Activated T-helper 1 cell treated with Interleukin-2 at 50 U/mL for 16 hours (primary cell): ENCODE measurements at places on chromosomes 6 and 20.

- no peak for DNase-seq
These were observed 4.9 kb downstream of the SSTR4 start for GRCh38 chr20:23039885-23040508.

GRCh38 chr6:157471077-157471686, 90.2 kb downstream of the ZDHHC14 start:
- DNase-seq, result no peak

GRCh38 chr20:63095718-63096654, 89.2 kb upstream of the BHLHE23 start:
- DNase-seq, result no peak

DNA sequence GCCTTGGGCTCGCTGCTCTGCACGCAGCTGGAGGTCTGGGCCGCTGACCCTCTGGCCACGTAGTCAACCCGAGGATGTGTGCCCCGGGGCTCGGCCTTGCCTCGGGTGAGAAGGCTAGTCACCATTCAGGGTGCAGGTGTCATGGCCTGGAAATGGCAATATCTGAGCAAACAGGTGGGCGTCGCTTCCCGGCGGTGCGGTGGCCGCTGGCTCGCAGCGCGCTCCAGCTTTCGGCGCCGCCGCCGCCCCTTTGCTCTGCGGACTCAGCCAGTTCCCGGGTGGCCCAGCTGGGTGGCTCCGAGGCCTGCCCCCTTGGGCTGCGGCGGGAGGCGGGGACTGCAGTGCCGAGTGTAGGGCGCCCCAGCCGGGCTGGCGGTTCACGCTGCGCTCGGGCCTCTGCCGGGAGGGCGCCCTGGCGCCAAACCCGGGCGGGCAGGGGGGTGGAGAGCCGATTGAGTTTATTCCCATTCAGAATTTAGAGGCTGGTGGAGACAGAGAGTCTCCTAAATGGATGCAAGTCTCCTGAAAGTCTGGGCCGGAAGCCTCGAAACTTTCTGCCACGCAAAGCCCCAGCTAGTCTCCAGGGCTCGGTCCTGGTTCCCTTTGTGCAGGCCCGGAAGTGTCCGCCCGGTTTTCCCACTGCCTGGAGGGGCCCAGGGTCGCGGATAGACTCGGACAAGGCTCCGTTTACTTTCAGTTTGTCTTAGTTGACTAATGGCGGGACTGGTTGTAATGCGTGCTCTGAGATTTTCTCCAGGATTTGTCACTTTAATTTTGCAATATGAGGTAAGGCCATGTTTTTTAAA, 11.3 kb upstream of the TFAP2A start:
- DNase-seq, result no peak

DNA sequence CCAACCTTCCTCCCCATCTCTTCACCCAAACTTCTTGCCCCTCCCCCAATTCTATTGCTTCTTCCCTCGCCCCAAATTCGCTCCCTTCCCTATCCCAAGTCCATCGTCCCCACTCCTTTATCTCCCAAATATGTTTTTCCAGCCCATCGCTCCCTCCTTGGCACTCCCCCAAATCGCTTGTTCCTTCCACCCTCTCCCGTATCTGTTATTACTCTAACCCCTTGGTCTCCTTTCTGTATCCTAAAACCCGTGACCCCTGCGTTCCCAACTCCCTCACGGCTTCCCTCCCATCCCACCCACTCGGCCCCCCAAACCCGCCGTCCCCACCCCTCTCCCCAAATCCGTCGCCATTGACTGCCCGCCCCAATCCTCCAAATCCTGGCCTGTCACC, 584 bp downstream of the MTCH1 start:
- no peak for DNase-seq

- no peak for DNase-seq
These were observed 188.7 kb upstream of the FBXL4 start for GRCh38 chr6:99136488-99136887.

- DNase-seq, result no peak
These were observed 35.5 kb upstream of the MAFB start for GRCh38 chr20:40724566-40724965.

- DNase-seq, result no peak
These were observed 32.5 kb downstream of the ADGRF1 start for GRCh38 chr6:47009583-47009982.

- DNase-seq, result no peak
These were observed 1323.0 kb upstream of the GJE1 start for GRCh38 chr6:140809694-140810101.

DNA sequence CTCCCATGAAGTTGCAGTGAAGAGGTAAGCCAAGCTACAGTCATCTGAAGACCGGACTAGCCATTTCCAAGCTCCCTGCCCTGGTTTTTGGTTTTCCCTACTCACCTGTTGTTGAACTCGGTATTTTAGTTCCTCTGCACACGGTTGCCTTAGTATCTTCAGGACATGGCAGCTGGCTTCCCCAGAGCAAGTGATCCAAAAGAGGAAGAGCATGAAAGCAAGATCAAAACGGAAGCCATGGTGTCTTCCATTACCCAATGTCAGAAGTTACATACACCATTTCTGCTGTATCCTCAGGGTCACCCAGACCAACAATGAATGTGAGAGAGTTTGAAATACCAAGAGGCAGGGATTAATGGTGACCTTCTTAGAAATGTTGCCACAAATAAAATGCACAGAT, 276.6 kb upstream of the CNR1 start:
- DNase-seq, result no peak

- DNase-seq, result no peak
These were observed 333.9 kb upstream of the IRAK1BP1 start for GRCh38 chr6:78533426-78533825.

DNA sequence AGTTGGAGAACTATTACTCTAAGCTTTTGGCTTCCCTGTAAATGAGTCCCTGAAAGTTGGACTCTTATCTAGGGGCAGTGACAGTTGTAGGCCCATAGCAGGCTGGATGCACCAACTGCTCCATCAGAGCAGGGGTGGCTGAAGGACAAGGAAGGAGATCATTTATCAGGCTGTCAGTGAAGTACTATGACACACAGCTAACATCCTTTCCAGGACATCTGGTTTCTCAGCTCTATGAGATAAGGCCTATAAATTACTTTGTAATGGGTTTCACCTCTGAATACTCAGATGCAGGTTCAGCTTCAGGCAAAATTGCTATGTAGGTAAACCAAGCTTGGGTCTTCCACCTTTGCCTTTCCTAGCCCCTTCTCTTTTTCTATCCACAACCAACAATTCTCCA, 468.5 kb downstream of the KIF16B start:
- no peak for DNase-seq

GRCh38 chr6:17907406-17908229, 79.8 kb downstream of the KIF13A start:
- no peak for DNase-seq

- DNase-seq, result no peak
These were observed 6.2 kb downstream of the CPXM1 start for GRCh38 chr20:2794202-2794748.

GRCh38 chr6:99614430-99615186, 8.0 kb downstream of the PRDM13 start:
- DNase-seq, result no peak

- DNase-seq, result no peak
These were observed 37.5 kb downstream of the SRC start for GRCh38 chr20:37383229-37383989.

DNA sequence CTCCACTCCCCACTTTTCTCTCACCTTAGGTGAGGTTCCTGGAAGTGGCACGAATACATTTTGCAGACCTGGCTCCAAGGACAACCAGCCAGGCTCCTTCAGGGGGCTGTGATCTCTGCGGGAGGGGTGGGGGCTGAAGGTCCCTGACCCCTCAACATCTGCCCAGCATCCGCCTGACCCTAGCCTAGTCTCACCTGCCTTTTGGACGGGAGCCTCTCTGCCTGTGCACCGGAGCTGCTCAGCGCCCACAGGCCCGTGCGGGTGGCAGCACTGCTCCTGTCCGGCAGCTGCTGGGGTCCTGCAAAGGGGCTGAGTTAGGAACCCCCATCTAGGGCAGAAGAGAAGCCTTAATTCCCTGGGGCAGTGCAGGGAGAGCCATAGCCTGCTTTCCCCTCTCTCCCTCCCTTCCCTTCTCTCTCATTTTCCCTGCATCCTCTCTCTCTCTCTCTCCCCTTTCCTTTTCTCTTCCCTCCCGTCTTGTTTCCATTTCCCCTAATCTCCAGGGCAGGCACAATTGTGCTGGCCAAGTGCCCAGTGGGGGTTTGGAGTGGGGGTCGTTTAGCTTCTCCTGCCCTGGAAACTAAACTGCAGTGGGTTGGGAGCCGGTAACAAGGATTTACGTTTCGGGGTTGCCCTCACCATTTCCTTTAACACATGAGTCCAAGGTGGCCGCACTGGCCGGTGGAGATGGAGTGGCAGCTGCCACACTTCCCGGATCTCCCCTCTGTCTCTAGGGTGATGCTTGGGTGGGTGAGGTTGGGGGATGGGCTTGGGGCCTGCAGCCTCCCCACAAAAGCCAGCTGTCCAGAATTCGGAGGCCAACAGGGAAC, 54.1 kb downstream of the CTCFL start:
- no peak for DNase-seq

DNA sequence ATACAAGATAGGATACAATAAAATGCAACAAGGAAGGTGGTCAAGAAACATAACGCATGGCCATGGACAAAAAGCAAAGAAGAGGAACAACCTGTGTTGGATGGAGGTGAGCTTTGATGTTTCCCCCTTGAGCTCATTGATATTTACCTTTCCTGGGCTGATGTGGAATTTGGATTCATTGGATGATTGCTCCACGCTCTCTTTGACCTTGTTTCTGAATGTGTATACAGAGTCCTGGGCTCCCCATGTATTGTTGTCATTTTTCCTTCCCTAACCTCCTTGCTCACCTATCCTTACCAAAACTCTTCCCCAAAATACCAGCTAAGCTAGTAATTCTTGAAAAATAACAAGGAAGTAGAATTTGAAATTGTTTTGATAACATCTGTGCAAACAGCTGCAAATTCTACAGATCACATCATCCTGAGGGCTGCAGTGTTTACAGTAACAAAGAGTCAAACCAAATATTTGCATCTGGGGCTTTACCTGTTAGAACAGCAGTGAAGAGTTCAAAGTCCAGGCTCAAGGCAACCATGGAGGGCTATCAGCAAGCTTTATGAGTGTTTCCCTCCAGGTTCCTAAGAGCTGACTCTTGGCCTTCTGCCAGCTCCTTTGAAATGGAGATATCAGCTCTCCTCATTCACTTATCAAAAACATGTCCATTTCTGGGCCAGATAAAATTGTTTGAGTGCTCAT, 214.3 kb upstream of the MARCKS start:
- DNase-seq, result no peak

GRCh38 chr6:129050086-129050485, 167.1 kb downstream of the LAMA2 start:
- no peak for DNase-seq

GRCh38 chr6:120735641-120736040, 598.6 kb downstream of the TBC1D32 start:
- no peak for DNase-seq

GRCh38 chr6:74510878-74511277, 695.0 kb downstream of the COL12A1 start:
- DNase-seq, result no peak

DNA sequence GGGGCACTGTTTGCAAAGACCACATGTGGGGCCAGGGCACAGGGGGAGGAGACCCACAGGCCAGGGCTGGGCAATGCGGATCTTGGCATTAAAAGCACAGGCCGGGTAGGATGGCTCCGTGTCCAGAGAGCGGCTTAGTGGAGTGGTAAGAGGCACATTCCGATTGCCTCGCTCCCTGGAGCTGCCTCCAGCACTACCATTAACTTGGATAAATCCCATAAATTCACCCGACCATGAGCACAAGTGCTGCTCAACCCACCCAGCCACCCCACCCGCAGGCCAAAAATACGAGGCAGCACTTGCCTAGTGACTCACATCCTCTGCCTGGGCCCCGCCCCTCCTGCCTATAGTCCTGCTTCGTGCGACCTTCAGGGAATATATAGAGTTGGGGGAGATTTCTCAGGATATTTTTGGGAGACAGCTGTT, 67.5 kb upstream of the QKI start:
- no peak for DNase-seq

DNA sequence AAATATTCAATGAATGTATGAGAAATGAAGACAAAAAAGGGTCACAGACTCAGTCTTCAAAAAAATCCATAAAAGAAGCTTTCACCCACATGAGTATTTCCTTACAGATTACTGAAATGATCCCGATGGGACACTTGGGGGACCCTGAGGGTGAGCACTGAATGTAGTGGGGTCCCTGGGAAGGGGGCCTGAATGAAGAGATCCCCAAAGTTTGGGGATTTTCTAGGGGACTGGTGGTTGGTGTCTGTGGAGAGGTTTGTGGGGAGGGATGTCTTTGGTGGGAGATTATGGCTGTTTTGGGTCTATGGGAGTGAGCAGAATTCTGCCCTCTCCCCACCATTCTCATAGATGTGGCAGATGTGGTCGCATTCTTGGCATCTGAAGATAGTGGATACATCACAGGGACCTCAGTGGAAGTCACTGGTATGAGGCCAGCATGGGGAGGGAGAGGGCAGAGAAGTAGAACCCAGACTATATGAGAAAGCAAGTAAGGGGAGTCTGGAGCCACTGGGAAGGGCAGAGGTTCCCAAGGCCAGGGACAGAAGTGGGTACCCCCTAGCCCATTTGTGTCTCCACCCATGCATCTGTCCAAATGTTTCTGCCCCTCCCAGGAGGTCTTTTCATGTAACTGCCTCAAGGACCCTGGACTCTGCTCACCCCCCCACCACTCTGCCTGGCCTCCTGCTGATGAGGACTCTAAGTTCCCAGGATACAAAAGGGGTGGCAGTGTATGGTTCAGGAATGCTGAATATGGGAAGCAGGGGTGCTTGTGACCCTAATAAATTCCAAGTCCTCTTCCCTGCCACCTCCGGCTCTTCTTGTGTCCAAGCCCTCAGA, 1.8 kb downstream of the HSD17B8 start:
- DNase-seq, result no peak

DNA sequence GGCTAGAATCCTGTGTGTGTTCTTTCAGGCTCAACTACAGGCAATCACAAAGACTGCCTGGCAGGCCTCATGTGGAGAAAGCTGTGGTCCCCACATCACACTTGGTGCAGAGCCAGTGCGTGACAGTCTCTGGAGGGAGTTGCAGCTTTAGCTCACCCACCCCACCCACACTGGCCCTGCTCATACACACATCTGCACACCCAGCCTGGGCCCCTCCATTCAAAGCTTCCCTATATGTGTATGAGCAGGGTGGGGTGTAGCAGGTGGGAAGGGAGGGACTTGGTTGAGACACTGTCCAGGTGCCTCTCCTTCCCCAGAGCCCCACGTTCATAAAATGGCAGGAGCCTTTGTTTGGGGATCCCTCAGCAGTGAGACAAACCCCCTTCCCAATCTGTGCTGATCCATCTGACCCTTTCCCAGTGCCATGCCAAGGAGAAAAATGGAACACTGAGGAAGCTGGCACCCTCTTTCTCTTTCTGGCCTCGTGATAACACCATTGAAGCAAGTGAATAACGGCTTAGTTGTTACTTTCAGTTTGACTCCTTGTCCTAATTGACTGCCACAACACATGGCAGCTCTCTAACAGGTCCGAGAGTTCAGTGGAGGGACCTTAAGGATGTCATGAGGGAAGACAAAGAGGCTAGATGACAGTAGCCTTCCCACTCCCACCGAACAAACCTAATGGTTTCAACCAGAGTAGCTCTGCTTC, 53.8 kb upstream of the NRSN1 start:
- DNase-seq, result no peak

DNA sequence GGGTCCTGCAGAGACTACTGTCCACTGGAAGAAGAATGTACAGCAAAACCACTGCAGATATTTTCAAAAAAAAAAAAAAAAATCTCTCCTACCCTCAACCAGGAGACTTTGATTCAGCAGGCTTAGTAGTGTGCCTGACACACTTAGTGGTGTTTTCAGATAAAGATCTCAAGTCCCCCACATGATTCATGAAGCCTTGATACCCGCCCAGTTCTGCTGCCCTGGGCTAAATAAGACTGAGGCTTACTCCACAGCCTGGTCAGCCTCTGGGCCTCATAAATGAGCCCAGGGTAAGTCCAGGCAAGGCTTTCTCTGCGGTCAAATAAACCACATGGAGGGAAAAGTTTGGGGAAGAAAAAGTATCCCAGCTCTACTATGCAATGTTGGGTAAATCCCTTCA, 222.1 kb upstream of the ARID1B start:
- no peak for DNase-seq
